ENCODE measurements at places on chromosomes 2 and 18.

DNA sequence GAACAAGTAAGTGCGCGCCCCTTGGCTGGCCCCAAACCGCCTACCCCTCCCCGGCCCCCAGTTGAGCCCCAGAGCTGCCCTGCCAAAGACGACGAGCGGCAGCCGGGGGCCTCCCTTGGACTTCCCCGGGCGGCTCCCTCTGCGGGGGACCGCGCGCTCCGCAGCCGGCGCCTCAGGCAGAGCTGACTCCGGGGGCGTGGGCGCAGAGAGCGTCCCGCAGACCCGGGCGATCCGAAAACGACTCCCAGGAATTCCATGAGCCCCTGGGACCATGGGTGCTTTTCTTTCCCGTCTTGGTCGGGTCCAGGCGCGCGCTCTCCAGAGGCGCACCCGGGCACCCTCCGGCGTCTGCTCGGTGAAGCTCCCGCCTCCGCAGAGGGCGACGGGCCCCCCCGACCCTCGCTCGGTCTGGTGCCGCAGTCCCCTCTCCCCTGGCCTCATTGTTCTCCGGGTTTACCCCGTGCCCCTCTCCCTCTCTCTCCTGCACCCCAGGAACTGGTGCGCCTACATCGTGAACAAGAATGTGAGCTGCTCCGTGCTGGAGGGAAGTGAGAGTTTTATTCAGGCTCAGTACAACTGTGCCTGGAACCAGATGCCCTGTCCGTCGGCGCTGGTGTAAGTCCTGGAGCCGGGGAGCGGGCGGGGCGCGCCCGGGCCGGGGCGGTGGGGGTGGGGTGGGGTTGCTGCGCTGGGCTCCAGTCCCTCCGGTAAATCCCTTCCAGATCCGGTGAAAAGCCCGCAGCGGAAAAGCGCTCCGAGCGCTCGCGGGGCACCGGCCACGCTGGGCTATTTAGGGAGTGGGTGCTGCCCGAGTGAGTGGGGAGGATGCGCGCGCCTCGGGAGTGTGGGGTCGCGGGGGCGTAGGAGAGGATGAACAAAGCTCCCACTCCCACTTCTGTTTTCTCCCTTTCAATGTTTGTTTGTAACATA lies 776 bp downstream of the EMILIN2 start:
- no peak for DNase-seq

DNA sequence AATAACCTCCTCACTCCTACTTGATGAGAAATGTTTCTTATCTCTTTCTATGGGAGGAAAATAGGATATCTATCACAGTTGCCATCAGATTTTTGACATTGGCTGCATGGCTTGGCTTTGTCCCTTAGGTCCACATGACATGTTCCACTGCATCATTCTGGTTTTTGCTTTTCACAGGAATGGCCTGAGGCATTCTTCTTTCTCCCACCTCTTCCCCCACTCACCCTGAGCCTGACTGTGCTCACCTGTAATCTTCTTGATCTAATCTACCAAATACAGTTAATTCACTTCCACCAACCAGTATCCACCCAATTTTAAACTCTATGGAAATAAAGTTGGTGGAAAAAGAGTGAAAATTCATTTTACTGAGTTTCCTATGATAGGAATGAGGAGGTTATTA lies 763.5 kb upstream of the CELF4 start:
- DNase-seq, result no peak

- DNase-seq, result no peak
Observed at GRCh38 chr2:190335225-190335559, 8.2 kb upstream of the INPP1 start.

GRCh38 chr2:86000131-86000937 lies 105.4 kb downstream of the POLR1A start:
- no peak for DNase-seq

DNA sequence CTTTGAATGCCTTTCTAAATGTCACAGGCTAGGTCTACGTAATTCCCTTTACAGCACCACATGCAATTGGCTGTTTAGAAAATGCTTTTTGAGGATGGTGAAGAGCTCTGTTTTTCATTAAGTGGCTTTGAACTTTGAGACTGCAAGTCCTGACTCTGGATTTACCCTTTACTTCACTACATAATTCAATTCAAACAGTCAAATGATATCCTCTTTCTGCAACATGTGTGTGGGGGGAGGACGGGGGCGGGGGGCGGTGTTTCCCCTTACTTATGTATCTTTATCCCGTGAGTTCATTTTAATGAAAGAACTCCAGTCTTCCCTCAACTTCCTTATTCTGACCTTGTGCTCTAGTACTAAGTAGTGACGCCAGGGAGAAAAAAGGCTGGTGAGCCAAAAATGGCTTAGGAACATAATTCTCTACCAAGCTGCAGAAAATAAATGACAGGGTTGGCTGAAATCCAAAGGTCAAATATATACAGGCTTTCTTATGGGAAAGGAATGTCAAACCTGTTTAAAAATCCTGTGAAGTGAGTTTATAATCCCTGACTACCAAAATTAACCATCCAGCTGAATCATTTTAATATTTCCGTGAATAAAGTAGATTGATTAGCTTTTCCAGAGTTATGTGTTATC lies 119.6 kb downstream of the SLC8A1 start:
- DNase-seq, result no peak

DNA sequence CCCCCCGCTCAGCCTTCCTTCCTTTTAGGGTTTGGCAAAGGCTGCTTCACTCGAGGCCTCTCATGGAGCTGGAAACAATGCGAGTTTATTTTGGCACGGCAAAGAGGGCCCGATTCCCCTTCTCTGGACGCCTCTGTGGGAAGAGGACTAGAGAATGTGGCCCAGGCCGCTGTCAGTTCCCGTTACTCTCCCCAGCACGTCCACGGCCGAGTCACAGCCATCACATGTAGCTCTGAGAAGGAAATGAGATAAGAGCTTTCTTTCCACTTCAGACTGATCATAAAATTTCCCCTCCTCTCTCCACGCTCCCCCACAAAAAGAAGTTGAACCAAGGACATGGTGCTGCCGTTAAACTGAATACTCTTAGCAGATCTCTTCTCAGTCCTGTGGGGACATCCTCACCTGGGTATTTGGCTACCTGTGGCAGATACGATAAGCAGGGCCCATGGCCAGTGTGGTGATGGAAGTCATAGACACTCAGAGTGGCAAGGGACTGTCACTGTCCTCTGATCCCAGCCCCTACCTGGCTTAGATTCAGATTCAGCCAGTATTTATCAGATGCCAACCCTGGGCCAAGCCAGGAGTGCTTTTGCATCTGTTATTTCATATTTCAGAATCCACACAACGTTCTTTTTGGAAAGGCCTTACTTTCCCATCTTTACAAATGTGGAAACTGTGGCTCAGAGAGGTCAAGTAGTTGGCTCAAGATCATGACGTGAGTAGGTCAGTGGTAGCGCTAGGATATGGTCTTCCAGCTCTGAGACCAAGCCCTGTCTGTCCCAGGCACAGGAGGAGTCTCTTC lies 101.2 kb downstream of the MCFD2 start:
- no peak for DNase-seq

DNA sequence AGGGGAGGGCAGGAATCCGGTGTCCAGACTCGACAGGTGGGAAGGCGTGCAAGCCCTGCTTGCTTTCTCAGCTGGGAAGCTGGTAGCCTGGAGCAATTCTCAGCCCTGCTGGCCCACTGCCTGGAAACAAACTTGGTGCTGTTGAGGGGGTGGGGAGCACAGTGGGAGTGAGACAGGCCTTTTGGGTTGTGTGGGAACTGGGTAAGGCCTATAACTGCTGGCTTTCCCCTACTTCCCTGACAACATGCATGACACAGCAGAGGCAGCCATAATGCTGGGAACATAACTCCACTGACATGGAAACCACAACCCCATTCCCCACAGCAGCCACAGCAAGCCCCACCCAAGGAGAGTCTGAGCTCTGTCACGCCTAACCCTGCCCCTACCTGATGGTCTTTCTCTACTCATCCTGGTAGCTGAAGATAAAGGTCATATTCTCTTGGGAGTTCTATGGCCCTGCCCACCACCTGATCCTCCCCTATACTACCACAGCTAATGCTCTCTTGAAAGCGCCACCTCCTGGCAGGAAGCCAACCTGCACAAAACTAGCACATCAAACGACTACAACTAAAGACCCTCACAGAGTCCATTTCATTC lies 122.9 kb upstream of the ACVR1C start:
- peak; percentile 14 for DNase-seq

GRCh38 chr2:64114063-64114911 lies 29.9 kb downstream of the PELI1 start:
- DNase-seq, result peak; percentile 54

DNA sequence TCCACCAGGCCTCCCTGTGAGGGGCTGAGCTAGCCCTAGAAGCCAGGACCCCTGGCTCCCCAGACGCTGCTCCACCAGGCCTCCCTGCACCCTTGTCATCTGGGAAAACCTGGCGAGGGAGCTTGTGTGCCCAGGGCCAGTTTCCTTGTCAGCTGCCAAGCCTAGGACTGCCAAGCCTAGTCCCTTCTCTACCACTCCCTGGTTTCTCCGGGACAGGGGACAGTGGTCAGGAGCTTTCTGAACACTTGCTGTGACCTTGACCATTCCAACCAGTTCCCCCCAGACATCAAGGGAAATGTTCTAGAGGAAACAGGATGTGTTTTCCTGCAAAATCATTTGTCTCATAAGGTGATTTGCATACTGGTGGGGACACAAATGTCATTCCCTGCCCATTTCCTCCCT lies 41.3 kb upstream of the MRPL33 start:
- DNase-seq, result no peak

DNA sequence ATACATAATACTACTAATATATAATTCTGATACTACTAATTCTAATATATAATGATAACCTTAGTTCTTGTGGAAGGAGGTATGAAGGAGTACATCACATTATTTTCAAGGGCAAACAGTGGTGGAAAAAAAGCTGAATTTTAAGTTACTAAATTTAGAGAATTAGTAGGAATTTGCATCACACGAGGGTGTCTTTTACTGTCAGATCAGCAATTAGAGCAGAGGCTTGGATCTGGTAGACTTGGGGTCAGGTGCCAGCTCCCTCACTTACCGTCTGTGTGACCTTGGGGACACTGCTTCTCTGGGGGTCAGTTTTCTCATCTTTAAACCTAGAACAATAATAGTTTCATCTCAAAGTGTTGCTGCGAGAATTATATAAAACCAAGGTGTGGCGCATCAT lies 114.1 kb upstream of the NEDD4L start:
- no peak for DNase-seq

DNA sequence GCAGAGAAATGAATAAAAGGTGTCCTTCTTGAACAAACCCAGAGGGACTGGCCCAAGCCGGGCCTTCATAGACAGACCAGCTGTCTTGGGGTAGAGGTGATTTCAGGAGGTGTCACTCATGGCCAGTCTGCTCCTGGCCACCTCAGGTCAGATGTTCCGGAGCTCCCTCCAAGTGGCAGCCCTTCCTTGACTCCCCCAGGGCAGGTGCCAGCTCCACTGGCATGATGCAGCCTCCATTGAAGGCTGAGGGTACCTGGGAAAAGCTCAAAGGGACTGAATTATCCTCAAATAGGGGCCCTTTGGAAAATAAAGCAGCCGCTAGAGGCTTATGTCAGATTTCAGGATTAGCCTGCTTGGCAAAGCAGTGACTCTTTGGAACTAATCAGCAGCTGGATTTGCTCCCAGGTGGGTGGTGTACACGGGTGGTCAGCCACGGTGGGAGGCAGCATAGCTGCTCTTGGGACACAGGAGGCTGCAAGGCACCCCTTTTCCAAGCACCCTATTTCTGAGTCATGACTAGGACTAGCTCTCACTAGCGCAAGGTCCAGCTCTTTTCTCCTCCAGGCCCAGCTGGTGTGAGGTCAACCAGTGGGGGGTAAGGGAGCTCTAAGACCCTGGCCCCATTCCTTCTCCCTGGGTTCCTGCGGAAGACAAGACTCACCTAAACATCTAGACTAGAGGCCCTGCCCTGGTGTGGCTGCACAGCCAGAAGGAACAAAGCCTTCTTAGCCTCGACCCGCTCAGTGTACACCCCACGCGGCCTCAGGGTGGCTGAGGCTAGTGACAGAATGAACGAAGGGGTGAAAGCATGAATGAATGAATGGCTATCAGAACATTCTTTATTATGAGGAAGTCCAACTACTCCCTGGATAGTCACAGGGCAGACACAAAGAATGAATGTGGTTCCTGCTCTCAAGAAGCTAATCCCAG lies 29.3 kb downstream of the HS1BP3 start:
- no peak for DNase-seq

GRCh38 chr18:34730774-34731173 lies 20.7 kb downstream of the DTNA start:
- no peak for DNase-seq

- DNase-seq, result no peak
Observed at GRCh38 chr2:96320728-96321622, 4.1 kb upstream of the ITPRIPL1 start.

DNA sequence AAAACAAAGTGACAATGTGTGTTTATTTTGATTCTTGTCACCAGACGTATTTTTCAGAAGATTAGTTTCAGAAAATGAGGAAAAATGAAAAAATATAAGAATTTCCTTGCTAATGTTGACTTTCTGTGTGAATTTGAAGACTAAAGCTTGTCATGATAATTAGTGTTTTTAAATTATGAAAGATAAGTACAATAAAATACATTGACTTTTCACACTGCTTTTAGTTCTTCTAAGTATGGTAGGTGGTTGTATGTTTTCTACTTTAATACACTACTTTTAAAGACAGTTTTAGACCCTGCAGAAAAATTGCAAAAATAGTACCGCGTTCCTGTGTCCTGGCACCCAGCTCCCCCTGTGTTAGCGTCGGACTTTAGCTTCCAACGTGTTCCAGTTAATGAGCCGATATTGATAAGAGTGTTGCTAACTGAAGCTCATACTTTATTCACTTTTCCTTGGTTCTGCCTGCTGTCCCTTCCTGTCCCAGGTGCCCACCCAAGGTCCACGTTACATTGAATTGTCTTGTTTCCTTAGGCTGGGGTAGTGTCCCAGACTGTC lies 695 bp downstream of the RBFA start:
- no peak for DNase-seq

GRCh38 chr2:111702119-111702803 lies 181.7 kb downstream of the ANAPC1 start:
- peak; percentile 65 for DNase-seq

DNA sequence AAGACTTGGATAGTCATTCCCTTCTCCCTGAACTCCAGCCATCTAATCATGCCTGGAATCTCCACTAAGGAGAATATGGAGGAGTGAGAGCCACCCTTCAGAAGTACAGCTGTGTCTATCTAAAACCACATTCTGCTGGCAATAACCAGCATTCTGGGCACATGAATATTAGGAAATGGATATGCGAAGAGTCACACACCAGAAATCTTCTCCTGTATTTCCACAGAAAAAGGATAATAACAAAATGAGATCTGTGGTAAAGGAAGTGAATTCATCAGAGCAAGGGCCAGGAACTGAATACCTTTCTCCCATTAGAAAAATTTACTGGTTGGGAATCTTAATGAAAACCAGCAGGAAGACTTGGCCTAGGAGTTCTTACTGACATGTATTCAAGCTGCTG lies 218.8 kb downstream of the SCG2 start:
- no peak for DNase-seq

GRCh38 chr2:189082376-189082975 lies 97.1 kb downstream of the COL5A2 start:
- no peak for DNase-seq

DNA sequence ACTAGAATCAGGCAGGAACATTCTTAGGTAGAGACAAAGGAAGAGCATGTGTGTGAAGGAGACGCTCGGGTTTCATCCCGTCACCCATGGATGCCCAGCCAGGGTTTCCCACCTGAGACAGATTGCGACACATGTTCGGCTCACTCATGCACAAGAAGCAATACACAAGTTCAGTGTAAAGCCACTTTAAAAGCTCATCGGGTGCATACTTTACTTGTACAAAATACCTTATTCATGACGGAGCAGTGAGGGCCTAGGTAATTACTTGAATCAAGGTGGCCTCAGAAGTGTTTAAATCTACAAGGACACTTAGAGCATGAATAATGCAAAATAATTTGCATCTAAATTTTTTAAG lies 42.0 kb downstream of the ZEB2 start:
- no peak for DNase-seq
